ENCODE measurements at places on chromosomes 2 and 18.

DNA sequence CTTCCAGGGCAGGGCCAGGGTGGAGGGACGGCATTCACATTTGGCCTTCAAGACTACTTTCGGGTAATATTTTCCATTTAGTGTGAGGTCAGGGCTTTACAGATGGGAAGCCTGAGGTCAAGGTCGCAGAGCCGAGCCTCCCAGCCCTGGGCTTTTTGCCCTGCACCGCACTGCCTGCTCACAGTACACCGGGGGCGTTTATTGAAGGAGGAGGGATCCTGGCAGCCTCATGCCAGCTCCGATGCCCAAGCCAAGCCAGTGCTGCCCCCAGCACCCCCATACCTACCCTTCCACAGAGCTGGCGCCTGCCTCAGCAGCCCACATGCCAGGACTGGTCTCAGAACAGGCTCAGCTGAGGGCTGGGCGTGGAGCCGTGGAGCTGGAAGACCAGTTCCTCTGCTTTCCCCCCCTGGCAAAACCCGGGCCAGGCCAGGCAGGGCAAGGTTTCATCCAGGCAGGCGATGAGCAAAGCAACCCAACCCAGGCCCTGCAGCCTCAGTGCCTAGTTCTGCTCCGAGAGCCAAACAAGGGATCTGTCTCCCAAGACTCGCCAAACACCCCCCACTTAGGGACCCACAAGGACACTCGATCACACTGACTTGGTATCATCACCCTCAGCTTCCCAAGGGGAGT is 11.9 kb downstream of the SDC1 start:
- DNase-seq = no peak

- DNase-seq = no peak
Observed at GRCh38 chr18:7877609-7878008, 310.5 kb downstream of the PTPRM start.

DNA sequence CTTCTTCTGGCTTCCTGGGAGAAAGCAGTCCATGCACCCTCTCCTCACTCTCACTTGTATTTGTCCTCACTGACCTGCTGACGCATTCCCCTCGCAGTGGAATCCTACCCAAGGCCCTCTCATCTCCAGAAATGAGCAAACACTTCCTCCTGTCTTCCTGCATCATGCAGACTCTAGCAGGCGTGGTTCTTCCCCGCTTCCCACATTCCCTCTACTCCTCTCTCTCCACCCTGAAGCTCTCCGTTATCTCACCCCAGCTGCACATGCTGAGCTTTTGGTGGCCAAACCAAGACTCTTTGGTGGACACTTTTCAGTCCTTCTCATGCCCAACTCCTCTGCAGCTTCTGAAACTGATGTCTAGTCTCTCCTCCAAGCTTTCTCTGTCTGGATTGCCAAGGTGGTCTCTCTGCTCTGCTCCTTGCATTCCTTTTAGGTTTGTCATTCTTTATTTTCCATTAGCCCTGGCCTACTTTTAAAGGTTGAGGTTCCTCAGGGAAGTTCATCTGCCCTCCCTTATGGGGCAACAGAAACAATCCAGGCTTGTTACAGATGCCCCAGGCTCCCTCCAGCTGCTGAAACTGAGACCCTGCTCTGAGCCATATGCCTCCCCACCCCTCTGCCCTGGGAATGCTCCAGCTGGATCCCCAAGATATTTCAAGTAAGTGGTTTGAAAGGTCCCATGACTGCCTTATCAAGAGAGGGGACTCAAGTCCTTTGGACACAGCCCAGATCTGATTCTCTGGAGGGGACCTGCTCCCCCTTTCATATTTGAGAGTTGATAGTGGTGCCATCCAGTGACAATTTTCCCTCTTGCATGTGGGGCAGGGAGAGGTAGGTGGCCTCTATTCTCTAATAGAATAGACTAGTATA is 835 bp upstream of the IL18RAP start:
- no peak for DNase-seq

DNA sequence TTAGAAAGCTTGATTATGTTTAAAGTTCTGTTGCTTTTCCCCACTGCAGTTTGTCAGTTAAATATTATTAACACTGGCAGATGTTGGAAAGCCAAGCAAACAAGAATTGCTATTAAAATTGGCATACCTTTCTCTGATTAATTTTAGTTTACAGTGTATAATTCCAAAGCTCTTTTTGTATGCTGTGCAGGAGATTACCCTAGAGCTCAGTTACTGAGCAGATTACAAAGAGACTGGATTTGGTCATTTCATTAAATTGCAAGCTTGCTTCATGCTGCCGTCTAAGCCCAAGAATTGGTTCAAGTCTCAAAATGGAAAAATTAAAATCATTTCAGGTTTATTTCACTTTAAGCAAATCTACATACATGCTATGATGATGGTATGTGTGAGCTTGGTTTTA is 2.3 kb downstream of the ASAP2 start:
- DNase-seq = no peak

DNA sequence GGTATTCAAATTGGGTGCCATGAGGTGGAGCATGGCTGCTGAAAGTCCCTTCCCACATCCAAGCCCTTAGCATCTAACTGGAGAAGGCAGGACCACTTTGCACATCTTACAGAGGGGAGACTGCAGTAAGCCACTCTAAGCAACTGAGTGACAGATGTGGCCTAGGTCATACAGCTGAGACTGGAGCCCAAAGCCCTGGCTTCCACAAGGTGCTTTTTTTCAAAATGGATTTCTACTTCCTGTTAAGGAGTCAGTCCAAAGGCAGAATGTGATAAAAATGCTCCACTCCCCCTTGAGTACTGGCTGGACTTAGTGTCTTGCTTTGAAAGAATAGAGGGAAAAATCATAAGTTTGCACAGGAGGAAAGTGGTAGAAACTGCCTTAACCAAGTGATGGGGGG is 424.0 kb upstream of the SPRED2 start:
- DNase-seq = no peak

DNA sequence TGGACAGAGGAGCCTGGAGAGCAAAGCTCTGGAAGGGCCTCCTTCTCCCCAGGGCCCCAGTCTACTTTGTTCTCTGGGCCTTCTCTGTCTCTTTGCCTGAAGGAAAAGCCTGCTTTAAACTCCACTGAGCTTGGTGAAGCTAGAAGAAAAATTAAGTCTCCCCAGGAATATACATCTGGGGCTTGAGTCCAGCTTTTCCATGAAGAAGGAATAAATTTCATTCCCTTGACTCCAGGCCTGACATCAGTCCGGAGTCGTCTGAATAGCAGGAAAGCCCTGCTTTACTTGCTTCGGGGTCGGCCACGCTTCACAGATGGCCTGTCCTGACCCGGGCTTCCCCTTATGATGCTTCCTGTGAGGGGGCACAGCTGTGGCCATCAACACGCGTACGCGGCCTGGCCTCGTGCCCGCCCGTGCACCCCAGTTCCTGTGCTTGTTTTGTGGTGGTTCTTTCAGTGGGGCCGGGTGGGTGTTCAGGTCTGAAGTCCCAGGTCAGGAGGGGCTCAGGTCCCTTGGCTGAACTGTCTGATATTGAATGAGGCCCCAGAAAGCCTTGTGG is 73.6 kb downstream of the ACOXL start:
- no peak for DNase-seq

GRCh38 chr2:128289439-128289838 is 29.2 kb downstream of the HS6ST1 start:
- DNase-seq = no peak

DNA sequence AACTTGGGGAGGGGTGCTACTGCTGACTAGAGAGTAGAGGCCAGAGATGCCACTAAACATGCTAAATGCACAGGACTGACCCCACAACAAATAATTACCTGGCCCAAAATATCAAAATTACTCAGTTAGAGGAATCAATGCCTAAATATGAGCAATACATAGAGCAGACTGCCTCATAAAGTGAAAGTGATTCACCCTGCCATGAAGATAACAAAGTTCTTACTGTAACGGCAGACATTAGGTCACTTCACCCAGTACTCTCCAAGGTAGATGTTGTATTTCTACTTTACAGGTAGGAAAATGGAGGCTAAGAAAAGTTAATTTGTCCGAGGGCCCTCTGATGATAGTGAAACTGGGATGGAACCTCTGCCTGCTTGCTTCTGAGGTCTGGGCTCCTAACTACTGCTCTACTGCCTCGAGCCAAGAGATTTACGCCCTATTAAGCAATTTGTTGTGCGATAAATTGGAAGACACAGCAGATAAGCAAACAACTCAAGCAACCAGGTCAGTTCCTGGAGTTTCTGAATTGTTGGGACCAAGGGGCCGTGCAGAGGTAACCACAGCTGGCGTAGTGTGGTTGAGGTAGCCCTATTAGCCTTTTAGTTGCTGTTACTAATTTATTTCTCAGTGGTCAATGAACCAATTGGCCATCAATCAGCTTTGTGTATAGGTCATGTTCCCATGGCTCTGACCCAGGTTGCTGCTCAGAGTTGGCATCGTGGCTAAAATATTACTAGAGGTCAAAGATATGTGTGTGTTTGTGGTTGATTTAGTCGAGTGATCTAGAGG is 4.8 kb downstream of the DHRS9 start:
- DNase-seq = no peak

DNA sequence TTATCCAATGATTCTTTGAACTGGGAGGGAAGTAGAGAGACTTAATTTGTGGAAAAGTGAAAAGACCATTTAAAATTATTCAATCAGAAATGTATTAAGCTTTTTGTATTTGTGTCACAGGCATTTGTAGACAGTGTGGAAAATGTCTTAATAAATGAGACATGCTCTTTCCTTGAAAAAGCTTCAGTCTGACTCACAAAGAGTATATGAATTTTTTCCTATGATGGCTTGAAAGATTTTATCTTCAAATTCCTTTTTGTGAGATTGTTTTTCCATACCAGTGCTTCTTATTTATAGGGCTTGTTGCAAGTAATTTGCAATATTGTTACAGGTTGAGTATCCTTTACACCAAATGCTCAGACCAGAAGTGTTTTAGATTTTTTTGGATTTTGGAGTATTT is 39.5 kb downstream of the STON1 start:
- no peak for DNase-seq

DNA sequence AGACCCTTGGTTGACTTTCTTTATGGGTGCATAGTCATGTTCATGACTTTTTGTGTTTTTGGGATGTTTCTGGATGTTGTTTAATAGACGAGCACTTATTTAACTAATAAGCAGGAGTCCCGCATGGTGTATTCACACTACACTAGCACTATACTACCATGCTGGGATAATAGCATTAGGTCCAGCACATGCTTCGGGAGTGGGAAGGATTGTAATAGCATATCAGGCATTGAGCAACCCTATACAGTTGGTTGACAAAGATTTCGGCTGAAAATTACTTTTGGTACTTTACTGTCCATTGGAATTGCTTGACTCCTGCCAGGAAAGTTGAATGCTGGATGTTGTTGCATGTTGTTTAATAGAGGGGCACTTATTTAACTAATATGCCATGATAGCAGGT is 2.8 kb downstream of the SH3RF3 start:
- no peak for DNase-seq

DNA sequence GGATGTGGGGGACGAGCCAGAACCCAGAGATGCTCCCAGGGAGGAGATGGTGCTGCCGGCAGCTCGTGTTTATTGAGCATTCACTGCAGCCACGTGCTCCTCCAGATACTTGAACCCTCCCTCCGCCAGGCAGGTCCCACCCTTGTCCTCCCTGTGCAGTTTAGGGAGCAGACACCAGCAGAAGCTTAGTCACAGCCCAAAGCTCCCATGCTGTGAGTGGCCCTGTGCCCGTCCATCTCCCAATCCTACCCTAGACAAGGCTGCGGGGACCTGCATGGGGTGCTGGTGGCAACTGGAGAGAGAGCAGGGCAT is 176.5 kb upstream of the COPS8 start:
- DNase-seq = no peak

DNA sequence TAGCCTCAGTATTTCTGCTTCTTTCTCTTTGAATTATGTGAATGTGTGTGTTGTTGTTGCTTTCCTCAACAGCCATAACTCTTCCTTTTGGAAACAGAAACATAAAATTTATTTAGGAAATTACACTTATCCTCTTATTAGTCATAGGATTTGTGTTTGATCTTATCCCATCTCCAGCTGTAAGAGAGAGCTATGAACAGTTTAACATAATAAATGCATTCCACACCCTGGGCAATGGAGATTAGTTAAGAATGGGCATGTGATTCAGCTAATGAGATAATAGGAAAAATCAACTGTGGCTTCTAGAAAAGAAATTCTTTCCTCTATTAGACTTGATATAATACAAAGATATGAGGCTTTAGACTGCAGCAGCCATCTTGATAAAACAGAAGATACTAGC is 55.0 kb downstream of the SCN7A start:
- DNase-seq = no peak

- peak; percentile 55 for DNase-seq
Observed at GRCh38 chr2:72745679-72746368, 80.0 kb downstream of the EXOC6B start.

DNA sequence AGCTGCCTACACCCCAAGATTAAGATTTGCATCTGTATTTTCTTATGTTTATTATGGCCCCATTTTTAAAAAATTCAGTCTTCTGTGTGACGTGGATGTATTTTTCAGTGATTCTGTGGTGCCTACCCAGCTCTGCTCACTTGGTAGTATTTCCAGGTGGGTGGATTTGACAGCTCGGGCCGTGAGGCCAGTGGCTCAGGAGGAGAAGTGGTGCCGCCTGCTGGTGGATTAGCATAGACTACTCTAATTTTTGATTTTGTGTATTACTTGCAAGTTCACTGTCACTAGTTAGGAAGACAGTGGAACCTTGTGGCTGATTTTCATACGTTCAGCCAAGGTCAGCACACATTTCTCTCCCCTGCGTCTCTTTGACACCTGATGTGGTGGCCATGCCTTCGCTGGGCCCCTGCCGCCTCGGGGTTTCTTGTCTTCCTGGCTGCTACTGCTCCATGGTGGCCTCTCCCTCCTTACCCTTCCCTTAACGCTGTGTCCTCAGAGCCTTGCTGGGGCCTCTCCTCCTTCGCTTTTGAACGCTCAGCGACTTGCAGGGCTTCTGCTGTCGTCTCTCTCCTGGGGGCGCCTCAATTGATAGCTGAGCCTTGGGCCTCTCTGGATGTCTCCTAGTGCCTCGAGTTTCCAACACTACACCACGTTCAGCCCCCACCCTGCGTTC is 89.4 kb downstream of the DGKD start:
- DNase-seq = no peak

GRCh38 chr2:216363221-216363620 is 9.1 kb downstream of the MARCHF4 start:
- no peak for DNase-seq

- DNase-seq = no peak
Observed at GRCh38 chr2:125373293-125373692, 1282.7 kb upstream of the GYPC start.

GRCh38 chr2:190908532-190908931 is 27.9 kb downstream of the GLS start:
- no peak for DNase-seq

- peak; percentile 13 for DNase-seq
Observed at GRCh38 chr2:230327418-230328154, 593 bp downstream of the SP140L start.

Data from Panc1 (cell line).